ENCODE measurements at places on chromosomes 7 and 10.

DNA sequence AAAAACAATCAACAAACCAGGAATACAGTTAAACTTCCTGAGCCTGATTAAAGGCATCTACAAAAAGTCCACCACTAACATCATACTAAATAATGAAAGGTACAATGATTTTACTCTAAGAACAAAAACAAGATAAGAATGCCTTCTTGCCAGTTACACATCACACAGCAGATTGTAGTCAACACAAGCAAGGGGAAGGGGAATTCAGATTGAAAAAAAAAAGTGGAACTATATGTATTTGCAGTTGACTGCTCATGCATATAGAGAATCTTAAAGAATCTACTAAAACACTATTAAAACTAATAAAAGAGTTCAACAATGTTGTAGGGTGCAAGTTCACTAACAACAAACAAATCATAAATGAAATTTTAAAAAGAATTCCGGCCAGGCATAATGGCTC lies 28.5 kb downstream of the ZNF33B start:
- no peak for DNase-seq

DNA sequence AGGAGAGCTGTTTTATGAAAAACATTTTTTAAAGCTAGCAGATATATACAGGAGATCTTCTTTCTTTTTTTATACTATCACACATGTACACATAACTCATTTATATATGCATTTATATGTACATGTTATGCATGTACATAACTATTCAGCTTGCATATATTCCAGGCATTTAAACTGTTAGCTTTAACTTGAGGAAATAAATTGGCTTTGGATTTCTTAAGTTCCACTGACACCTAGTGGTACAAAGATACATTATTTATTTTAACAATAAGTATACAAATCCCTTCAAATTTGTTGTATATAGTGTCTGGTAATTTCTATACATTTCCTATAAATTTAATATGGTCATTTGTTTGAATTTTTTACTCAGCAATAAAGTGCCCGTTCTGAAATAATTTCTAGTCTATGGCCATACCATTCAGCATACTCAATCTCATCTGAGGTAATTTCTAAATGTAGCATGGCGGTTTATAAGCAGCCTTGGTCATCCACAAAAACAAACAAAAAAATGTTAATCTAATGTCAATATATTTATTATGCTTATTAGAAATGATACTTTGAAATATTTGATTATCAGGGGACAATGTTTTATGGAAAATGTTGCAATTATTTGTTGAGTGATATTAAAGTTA lies 11.6 kb downstream of the ZDHHC6 start:
- DNase-seq = no peak

DNA sequence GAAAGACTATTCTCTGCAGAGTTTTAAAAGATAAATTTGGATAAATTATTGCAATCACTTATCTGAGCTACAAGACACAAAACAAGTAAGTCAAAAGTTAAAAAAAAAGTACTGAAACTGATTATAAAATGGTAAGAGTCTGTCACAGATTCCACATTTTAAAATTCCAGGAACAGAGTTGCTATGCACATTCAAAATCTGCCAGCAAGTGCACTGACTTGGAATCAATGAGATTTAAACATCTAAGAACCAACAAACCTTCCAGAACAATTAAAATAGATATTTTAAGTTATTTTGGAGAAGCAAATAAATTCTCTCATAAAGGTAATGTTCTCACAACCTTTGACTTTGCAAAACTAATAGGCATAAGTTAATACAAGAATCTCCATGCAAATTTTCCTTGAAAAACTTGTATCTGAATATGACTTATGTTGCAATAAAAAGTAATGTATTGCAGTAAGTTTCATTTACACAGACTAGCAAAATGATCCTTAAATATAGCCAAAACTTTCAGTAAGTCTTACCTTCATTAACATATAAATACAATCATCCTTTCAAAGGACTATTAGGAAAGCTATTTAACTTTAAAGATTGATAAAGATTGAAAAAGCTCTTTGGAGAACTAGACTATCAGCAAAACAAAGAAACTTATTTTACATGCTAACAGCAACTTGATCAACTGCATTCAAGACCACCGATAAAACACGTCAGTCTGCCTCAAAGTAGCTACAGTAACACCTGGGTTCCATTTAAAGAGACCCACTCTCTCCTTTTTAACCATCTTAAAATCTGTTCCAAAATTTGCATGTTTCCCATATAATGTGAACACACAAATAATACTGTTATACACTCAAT lies 4.4 kb downstream of the ETV1 start:
- no peak for DNase-seq

- no peak for DNase-seq
Observed at GRCh38 chr7:17506095-17506494, 207.6 kb downstream of the AHR start.

GRCh38 chr10:8305876-8306652 lies 251.6 kb downstream of the GATA3 start:
- DNase-seq = no peak

GRCh38 chr10:52645187-52645758 lies 127.3 kb downstream of the MBL2 start:
- no peak for DNase-seq

GRCh38 chr7:41795276-41795833 lies 92.5 kb upstream of the INHBA start:
- no peak for DNase-seq

GRCh38 chr7:54719974-54720373 lies 39.0 kb downstream of the SEC61G start:
- no peak for DNase-seq

DNA sequence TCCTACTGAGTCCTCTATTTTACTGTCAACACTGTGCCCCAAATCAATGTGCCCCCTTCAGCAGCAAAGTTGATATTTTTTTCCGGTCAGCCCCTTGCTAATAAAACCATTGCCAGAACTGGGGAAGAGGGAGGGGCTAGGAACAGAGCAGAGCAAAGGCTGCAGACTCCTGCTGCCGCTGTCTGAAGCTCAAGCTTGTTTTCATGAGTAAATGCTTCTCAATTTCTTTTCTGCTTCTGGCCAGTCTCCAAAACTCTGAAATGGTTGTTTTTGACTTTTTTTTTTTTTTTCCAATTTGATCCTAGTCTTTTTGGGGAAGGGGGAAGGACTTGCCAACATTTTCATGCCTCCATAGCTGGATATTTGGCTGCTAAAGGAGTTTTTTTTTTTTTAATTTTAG lies 26.7 kb upstream of the PROSER2 start:
- no peak for DNase-seq

- DNase-seq = peak; percentile 32
Observed at GRCh38 chr7:74364061-74364460, 74.9 kb downstream of the CLIP2 start.

GRCh38 chr7:103025341-103025740 lies 49.3 kb downstream of the FBXL13 start:
- DNase-seq = no peak

GRCh38 chr10:77163670-77164348 lies 473.8 kb downstream of the KCNMA1 start:
- peak; percentile 15 for DNase-seq

GRCh38 chr10:32971536-32972091 lies 13.6 kb upstream of the ITGB1 start:
- no peak for DNase-seq

Data from WERI-Rb-1 (cell line).